ENCODE measurements at places on chromosomes 3 and 15.
A peak's percentile ranks its signal among the peaks of the same experiment; 100 is the strongest.

DNA sequence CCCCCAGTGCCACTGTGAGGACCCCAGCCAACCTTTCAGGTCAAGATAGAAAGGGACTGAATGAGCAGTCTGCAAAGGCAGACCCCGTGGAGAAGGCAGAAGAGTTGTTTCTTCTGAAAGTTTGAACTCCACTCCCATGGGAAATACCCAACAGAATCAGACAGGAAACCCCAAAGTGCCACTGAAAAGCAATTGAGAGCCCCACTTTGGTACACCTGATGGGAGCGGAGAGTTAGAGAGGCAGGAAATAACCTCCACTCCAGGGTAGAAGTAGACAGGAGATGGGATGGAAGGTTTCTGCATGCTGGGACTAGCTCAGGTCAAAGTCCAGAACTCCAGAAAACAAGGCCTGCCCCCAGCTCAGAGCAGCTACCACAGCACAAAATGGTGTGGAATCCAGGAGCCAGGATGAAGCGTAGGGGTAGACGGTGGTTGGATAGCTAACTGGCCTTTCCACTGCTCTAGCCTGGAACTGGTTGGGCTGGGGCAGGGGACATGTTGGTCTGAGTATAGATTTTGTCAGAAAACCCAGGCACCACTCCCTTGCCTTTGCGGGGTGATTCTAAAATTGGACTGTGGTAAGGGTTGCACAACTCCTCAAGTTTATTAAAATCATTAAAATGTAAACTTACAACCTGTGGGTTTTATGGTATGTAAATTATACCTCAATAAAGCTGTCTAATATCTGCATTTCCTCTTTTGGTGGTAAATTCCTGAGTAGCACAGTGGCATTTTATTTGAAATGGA lies 1.9 kb upstream of the RAB43 start:
- DNase-seq = no peak

DNA sequence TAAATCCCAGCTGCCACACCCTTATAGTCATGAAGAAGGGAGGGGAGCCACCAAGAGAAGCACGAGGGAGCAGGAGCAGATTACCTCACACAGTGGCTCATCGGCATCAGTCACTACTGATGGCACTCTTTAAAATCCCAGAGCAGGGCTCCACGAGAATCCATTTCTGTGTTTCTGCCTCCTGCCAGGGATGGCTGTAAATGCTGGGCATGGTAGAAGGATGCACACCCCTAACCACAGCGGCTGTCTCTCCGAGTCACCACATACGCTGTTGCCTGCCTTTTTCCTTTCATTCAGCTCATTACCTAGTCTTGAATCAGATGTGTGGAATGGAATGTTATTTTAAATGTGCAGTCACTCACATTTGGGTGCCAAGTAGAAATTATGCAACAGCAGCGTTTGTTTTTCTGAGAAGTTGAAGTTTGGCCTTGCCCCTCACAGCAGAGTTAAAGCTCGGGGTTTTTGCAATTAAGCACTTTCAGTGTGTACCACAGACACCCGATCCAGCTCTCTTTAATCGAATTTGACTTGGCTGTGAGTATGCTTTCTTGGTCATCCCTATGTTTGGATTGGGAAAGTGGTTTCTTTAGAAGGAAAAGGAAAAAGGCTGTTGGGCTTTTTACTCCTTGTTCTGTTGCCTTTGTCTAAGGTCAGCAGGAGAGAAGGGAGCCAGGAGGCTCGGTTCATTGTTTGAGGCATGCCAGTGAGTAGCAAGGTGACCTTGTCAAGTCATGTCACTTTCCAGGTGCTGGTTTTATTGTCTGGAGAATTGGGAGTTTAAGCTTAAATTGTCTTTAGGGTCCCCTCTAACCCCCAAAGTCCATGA lies 284.2 kb upstream of the TPM1 start:
- peak; percentile 59 for DNase-seq

DNA sequence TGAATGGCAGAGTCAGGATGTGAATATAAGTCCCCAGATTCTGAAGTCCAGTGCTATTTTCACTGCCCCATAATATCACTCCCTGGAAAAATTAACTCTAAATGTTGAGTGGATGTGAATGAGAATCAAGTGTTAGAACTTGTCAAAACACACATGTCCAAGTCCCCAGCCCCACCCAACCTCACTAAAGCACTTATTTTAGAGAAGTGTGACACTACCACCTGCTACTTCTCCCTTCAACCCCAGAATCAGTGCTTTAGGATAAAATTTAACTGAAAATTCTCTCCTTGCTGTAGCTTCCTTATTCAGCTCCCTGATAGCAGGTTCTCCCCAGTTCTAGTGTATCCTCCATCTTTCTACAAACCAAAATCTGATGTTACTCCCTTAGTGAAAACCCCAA lies 35.8 kb downstream of the HERC1 start:
- no peak for DNase-seq

- no peak for DNase-seq
Observed at GRCh38 chr3:177571271-177571943, 374.1 kb upstream of the TBL1XR1 start.

- DNase-seq = peak; percentile 34
Observed at GRCh38 chr3:123289391-123290106, 87.8 kb downstream of the SEC22A start.

DNA sequence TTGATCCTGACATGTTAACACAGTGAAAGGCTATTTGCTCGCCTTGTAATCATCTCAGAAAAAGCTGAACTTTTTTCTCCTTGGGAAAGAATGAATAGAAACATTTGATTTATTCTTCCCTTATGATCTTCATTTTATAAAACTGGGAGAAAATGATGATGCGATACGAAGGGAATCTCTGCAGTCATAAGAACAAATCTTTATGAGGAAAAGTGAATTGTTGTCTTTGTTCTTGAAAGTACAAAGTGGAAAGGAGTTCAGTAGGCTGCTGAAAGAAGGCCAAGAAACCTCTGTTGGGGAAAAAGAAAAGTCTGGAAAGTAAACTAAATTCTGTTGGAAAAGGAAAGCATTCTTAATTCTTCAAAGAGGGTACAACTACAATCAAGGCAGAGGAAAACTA lies 248.8 kb downstream of the NSUN3 start:
- no peak for DNase-seq

- DNase-seq = no peak
Observed at GRCh38 chr3:101351829-101352228, 31.5 kb upstream of the IMPG2 start.

DNA sequence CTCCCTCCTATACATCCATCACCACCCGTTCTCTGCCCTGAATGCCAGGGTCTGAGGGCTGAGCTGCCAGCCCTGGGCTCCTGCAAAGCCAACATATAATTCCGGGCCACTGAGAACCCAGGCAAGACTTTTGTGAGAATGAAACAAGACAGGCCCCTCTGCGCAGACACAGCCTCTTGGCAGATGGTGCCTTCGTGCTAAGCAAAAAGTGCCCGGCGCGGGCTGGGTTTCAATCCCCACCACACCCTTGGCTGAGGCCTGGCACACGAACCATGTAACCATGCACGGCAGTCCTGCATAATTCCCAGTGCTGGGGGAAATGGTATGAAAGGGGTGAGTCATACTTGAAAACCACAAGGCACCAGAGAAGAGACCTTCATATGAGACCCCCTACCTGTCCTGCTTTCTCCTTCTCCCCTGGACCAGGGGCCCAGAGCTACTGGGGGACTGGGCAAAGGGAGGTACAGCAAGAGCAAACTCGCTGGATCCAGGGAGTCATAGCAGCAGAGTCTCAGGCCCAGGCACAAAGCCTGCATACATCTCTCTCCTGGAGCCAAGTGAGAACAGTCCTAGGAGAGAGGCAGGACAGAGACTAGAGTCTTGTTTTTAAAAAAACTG lies 26.1 kb upstream of the LOXL1 start:
- DNase-seq = no peak

GRCh38 chr15:76730262-76730661 lies 174.9 kb downstream of the SCAPER start:
- DNase-seq = no peak

GRCh38 chr3:64539451-64540196 lies 148.2 kb downstream of the ADAMTS9 start:
- DNase-seq = no peak

DNA sequence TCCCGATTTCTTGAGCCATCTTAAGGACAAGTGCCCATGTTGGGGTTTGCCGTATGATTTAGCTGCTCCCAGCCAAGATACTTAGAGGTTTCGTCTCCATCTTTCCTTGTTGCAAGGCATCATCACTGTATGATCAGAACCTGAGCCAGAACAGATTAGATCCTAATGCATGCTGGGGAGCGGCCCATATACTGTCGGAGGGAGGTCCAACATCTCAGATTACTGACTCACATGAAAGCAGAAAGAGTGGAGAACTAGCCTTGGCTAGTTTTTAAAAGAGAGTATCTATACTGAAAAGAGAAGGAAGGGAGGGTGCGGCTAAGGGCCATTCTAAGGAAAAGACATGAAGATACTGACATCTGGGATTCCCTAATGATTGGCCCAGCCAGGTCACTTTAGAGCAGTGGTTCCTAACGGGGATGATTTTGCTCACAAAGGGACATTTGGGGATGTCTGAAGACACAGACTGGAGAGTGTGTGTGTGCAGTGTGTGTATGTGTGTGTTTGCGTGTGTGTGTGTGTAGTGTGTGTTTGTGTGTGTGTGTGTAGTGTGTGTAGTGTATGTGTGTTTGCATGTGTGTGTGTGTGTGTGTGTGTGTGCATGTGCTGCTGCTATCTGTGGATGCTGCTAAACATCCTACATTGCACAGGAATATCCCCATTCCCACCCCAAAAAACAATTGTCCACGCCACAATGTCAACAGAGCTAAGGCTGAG lies 12.3 kb upstream of the LYSMD4 start:
- no peak for DNase-seq

DNA sequence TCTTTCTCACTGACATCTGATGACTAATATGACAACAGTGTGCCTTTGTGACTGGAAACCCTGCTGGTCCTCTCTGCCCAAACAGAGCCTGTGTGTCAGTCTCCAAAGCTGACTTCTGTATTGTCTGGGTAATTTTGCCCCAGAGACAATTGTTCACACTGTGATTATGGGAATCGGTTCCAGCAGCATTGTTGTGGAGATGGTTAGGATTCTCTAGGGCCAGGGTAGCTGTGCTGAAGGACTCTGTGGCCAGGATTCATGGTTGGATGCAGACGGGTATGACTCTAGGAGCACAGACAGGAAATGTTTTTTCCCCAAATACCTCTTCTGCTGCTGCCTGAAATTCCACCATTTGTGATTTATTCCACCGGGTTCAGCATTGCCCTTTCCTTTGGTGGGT lies 57.5 kb upstream of the ITGA11 start:
- DNase-seq = no peak

DNA sequence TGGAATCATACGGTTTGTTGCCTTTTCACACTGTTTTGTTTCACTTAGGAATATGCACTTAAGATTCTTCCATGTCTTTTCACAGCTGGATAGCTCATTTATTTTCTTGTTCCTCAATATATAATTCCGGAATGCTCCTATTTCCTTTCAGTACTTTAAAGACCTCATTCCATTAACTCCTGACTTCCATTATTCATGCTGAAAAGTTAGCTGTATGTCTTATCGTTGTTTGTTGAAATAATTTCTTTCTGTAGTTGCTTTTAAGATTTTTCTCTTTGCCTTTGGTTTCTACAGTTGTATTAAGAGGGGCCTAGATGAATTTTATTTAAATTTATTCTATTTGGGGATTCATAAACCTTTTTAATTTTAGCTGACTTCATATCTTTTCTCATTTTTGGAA lies 122.2 kb downstream of the ANXA2 start:
- no peak for DNase-seq

DNA sequence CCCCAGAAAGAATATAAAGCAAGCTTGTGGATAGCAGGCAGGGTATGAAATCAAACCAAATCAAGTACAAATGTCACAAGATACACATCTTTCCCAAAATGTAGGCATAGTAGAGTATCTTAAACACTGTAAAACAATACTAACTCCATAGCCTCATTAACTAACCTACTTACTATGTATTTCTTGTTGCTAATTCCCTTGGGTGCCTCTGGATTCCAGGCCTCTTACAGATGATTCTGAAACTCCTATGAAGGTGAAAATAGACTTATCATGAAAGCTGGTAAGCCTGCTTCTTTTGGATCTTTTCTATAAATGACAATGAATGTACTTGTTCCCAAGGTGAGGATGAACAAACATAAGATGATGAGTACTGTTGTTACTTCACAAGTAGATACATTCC lies 93.8 kb downstream of the FRMD5 start:
- no peak for DNase-seq

GRCh38 chr3:66021731-66022131 lies 17.0 kb downstream of the MAGI1 start:
- no peak for DNase-seq

DNA sequence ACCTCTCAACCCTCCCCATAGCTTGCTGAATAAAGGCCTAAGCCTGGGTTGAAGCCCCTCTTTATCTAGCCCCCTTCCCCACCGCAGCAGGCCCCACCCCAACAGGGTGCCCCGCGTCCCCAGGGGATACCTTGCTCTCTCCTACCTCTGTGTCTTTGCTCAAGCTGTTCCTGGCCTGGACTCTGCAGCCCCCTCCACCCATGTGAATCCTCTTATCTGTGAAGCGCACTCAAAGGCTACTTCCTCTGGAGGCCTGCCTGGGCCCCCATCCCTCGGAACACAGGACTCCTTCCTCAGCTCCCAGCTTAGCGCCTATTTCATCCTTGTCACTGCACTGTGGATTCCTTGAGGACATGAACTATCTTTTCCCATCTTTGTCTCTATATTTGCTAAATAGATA lies 61.4 kb upstream of the HERC1 start:
- no peak for DNase-seq

- DNase-seq = no peak
Observed at GRCh38 chr3:105707009-105707408, 161.8 kb downstream of the CBLB start.

DNA sequence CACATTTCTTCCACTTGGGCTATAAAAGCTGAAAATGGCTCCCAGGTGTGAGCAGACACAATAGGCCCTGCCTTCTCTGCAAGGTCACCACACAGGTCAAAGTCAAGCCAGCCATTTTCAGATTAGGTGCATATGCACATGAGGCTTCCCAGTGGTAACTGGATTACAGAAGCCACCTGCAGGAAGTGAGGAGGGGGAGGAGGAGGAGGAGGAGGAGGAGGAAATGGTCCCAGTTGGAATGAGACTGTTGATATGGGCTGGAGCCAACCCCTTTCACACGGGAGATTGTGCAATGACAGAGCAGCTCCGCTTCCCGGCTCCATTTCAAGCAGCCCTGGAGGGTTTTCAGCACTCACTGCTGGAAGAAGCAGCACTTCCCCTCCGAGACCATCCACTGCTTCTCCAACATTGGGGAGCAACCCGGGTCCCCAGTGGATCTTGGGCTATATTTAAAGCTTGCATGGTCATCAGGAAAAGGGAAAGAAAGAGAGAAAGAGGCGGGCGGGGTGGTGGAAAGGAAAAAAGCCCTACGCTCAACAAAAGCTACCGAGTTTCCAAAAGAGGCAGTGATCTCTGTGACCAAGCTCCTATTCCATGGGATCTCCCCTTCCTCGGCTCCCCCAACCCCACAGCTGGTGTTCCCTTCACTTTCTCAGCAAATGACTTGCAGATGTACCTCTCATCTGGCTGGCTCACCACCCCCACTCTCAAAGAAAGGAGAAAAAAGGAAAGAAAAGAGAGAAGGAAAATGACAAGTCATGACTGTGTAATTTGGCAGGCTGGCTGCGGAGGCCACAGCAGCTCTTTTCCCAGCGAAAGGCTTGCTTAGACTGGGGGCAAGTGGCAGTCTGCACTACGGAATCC lies 58.3 kb downstream of the LRIG1 start:
- peak; percentile 30 for DNase-seq

Measured in adrenal gland (tissue), 19 donors.